CD4-positive, alpha-beta T cell treated with Interleukin-21 for 1 hour (primary cell): ENCODE measurements at places on chromosomes 7 and 10.

DNA sequence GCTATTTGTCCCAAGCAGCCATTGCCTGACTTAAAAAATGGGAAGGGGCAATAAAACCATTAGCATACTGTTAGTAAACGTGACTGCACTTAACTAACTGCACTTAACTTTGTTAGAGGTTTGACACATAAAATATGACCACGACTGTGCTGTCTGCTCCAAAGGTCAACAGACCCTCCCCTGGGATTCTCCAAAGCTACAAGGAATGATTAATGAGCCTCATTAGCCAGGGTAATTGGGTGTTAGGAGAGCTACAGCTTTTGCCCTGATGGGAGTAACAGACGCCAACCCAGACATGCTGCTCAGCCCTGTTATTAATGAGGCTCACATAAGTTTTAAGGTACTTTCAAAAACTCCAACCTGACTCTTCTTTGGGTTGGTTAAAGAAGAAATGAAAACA, 129.4 kb upstream of the PLPP4 start:
- no peak for DNase-seq

DNA sequence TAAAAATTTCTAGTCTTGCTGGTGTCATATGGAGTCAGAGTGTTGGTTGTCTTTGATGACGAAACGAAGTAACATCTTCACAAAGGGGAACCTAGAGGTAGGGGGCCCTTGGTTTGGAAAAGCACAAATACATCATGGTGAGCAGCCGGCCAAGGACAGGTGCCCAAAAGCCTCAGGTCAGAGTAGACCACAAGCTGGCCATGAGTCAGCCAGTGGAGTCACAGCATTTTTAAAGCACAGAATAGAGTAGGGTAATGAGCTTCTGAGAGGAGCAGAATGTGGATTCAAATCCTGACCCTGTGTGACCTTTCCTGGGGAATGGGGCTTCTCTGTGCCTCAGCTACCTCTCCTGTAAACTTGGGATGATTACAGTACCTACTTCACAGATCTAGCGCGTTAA, 5.3 kb downstream of the CAMK2B start:
- DNase-seq: no peak

- peak; percentile 77 for DNase-seq
Observed at GRCh38 chr7:55280031-55280454, 85.1 kb upstream of the LANCL2 start.

DNA sequence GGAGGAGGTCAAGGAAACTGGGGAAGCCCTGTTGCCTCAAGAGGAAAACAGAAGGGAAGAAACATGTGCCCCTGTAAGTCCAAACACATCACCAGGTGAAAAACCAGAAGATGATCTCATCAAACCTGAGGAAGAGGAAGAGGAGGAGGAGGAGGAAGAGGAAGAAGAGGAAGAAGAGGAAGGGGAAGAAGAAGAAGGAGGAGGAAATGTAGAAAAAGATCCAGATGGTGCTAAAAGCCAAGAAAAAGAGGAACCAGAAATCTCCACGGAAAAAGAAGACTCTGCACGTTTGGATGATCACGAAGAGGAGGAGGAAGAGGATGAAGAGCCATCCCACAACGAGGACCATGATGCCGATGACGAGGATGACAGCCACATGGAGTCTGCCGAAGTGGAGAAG, 82.7 kb upstream of the SAMD8 start:
- DNase-seq: no peak

- no peak for DNase-seq
Observed at GRCh38 chr10:33227489-33227888, 107.0 kb downstream of the NRP1 start.

GRCh38 chr10:4195213-4195612, 410.2 kb upstream of the KLF6 start:
- DNase-seq: no peak

GRCh38 chr10:95363303-95363912, 72.6 kb upstream of the PDLIM1 start:
- peak; percentile 64 for DNase-seq

GRCh38 chr7:101521430-101521925, 107.6 kb downstream of the MYL10 start:
- no peak for DNase-seq

DNA sequence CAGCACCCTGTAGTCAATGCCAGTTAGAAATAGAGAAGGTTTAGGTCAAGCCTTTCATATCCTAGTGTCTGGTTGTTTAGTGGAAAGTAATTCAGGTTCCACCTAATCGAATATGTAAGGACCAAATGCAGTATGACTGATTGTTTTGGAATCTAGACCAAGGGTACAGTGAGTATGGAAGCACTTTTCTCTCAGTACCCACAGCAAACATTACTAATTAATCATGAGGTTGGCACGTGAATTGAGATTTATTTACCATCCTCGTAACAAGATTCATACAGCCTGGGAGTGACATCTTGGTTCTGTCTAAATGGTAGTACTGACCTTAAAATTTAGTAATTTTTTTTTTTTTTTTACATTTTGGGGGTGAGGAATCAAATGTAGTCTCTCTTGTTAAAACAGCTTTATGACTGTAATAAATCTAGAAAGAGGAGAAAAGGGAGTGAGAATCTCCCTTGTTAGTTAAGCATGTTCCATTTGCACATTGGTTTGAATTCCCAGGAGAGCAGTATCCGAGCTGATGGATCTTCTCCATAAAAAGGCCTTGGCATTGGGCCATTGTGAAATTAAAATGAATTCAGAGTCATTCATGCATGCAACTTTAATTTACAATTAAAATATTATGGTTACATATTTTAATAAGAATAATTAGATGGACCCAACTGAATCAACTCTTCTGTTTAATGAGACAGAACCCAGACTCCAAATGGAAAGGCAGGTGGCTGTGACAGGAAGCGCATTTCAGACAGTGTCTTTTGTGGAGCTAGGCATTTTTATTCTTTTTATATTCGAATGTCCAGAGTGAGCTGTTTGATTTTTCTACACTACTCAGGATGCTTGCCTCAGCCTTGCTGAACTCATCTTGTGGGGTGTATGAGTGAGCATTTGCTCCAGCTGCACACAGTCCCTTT, 57.6 kb downstream of the SNX10 start:
- no peak for DNase-seq

DNA sequence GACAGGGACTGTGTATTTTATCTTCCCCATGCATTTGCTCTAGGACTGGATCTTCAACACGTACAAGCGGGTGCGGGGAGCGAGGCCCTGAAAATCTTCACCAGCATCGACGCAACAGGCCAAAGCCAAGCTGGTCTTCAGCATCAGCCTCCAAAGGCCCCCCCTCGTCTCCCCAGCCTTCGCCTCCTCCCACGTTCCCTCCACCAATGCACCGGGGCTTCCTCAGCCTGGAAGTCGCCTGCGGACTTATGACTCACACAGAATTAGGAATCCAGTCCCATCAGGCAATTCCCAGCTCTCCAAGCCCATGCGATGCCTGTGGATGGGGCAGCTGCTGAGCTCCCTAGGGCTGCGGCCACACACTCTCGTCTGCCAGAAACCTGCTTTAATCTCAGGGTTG, 36.3 kb upstream of the RNF32 start:
- DNase-seq: no peak

DNA sequence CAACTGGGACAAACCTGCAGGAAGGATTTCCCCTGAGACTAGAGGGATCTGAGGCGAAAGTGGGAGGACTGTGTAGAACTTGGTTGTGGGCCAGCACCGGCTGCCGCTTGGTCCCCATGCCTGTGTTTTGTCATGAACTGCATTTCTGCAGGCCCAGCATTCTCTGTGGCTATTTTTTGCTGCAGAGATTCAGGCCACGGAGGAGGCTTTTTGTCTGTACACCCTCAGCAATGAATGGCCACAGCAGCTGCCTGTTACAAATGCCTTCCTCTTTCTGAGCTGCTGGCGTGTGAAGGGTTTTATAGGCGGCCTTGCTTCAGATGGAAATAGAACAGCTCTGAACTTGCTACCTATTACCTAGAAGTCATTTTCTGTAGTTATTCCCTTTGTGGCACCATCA, 164.4 kb downstream of the SH2D4B start:
- no peak for DNase-seq
